ENCODE measurements at places on chromosomes 3 and 15.

DNA sequence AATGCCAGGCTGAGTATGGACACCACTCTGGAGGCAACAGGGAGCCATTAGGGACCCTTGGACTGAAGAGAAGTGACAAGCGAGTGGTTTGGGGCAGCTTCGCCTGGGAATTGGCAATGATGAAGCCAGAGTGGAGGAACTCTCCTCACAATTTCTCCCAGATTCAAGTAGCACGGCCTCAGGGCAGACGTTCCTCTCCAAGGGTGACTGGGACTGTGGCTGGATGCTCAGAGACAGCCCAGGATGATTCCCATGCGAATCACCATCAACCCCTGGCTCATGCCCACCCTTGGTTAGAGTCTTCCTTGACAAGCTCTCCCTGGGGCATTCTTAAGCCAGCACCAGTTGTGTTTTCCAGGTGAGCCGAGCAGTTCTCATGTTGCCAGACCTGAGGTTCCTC lies 16.3 kb upstream of the DOCK3 start:
- peak; percentile 86 for DNase-seq

GRCh38 chr15:97316362-97316761 lies 644.1 kb upstream of the ARRDC4 start:
- DNase-seq, result no peak

- no peak for DNase-seq
Measured at GRCh38 chr3:159488602-159489001, 500.0 kb upstream of the IL12A start.

DNA sequence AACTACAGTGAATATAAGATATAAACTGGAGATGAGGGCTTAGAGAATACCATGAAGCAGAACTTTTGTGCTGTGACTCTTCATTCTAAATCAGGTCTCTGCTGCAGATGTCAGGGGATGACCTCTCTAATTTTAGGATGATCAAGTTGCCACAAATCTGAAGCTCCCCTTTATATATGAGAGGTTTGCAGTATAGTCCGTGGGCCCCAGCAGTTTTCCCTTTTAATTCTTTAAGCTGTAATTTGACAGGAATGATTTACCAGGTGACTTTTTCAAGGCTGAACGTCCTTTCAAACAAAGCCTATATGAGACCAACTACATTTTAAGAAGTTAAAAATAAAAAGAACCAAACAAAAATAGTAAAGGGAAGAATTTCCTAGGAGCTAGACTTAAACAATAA lies 4.9 kb upstream of the PLOD2 start:
- DNase-seq, result no peak

DNA sequence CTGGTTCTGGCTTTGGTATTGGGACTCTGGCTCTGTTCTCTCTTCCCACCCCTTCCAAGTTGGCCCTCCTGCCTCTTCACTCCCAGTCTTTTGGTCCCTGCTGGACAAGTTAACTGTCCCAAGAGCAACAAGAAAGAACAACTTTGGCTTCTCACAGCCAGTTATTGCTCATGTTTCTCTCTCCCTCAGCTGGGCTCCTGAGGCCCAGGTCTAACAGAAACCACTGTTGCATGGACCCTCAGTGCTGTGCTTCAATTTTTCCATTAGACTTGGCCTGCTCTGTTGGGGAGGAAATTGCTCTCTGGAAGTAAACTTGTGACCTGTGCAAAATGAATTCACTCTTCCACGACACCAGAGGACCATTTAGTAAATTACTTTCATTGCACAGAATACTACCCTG lies 64.5 kb downstream of the CHST2 start:
- DNase-seq, result no peak

GRCh38 chr3:55989366-55989765 lies 478.9 kb downstream of the ERC2 start:
- no peak for DNase-seq

Measured in EH (cell line).